ENCODE measurements at places on chromosomes 4 and X.
A peak's percentile ranks its signal among the peaks of the same experiment; 100 is the strongest.

DNA sequence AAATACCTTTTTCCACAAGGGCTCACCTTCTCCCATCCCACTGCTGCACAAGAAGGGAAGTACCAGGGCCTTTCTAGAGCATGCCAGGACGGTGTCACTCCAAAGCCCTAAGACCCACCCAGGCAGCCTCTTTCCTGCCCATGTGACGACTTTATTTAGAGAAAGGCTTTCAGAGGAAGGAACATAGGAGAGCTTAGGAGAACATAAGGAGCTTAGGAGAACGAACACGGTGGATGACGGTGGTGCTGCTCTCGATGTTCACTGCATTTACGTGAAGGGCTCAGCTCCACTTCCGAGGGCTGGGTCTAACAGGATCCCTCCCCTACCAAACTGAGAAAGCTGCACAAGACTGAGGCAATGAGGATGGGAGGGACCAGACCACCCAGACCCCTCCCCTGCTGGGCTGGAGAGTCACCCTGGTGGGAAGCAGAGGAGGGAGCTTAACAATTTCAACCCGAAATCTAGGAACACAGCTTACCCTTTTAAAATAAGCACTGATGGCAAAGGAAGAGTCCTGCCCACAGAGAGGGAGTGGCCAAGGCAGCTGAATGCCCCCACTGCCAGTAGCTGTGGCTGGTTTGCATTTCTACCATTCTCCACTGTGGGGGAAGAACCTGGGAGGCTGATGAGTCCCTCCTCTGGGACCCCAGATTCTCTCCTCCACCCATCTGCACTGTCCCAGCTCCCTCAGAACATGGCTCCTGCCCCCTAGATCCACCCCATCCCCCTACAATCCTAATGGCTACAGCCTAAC, 29.8 kb downstream of the ZFYVE28 start:
- no peak for DNase-seq

- no peak for DNase-seq
Measured at GRCh38 chr4:109947457-109947856, 34.8 kb downstream of the EGF start.

DNA sequence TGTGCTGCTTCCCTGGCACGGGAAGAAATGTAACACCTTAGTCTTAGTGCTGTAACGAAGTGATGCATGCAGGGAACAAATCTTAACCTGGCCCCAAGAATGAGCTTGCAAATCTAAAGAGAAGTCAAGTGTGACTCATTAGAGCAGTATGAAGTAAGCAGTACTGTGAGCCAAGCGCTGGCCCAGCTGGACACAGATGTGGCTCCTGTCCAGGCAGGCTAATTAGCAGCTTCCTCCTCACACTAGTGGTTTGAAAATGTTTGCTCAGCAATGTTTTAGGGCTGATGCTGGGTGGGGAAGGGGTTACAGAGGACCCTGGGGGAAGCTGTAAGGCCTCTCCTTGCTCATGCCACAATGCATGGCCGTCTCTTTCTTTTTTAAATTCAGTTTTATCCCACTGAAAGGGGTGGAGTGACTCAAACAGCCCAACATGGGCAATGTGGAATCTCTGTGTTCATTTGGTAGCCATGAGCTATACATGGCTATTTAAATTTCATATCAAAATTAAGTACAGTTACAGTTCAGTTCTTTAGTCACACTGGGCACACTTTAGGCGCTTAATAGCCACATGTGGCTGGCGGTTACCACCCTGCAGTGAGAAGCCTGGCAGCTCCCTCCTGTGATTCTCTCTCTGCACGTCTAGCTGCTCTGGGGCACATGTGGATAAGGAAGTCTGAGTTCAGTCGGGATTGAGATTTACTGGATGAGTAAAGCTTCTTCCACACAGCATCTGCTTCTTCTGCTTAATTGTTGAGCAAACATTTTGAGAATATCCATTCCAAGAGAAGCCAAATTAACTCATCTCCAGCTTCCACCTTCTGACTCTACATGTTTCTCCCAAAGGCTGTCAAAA, 48.8 kb downstream of the MAP7D2 start:
- DNase-seq: no peak

- DNase-seq: peak; percentile 92
Measured at GRCh38 chr4:6574747-6575502, at the start of gene MAN2B2. TSS of gene MAN2B2 (plus strand) at chr4:6575189. CDS start at chr4:6575211, 22 bp downstream.

DNA sequence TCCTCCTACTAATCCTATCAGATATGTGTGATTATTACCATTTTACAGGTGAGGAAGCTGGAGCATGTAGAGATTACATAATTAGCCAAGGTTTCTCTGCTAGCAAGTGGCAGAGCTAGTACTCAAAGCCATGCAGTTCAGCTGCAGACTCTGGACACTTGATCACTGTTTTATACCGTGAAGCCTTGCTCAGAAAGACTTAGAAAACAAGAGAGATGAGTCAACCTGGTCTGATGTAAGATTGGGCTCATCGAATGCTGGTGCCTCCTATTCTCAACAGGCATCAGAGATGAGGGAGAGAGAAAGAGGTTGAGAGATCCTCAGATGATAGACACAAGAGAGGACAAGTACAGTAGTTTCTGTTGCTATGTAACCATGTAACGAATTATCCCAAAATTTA, 19.0 kb upstream of the PDE5A start:
- DNase-seq: no peak

DNA sequence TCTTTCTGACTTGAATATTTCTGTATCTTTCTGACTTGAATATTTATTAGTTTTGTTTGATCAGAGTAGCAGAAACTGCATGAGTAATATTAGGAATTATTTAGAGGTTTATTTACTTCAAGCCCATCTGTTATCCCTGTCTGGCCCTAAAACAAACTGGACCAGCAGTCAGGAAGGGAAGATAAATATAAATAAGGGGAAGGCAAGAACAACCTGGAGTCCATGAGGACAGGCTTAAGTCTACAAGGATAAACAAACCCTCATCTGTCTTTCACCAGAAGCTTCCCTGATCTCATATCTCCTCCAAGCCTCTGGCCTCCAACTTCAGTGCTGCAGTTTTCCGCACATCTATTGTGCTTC, 524.9 kb downstream of the CENPC start:
- no peak for DNase-seq

DNA sequence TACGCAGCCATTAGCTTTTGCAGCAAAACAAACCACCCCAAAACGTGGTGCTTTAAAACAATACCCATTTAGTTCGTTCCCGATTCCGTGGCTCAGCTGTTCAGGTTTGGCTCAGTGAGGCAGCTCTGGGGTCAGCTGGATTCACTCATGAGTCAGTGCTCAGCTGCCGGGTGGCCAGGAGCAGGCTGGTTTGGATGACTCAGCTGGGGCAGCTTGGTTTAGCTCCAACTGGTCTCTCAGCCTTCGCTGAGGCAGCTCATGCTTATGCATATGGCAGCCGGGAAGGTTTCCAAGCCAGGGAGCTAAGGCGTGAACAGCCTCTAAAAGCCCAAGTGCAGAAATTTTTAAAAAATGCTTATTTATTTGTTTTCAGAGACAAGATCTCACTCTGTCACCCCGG, 13.3 kb upstream of the CD99 start:
- no peak for DNase-seq

- no peak for DNase-seq
Measured at GRCh38 chrX:11704725-11705495, 39.2 kb upstream of the ARHGAP6 start.

DNA sequence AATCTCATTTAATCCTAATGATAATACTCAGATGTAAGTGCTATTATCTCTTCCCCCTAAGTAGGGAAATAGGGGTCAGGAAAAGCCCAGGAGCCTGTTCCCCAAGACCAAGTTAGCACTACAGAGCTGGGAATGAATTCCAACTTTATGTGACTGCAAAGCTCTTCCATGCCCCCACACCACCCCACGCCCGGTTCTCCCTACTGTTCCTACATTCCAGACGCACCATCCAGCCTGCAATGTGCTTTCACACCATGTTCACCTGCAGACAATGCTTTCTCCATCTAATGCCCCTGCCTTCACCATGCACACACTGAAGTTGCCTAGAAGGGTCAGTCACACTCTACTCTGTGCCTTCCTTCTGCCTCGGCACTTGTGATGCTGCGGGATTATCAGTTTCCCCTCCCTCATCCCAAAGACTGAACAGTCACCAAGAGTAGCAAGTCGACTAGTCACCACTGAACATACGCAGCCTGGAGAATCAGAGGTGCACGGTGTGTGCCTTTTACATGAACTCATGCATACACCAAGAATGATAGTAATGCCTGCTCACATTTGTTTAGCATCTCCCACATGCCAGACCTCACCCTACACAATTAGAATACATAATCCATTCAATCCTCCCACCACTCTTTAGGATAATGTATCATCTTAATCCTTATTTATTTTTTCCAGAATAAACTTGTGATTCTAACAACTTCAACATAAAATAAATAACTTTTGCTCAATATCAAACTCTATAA, 14.2 kb downstream of the SORBS2 start:
- DNase-seq: no peak

DNA sequence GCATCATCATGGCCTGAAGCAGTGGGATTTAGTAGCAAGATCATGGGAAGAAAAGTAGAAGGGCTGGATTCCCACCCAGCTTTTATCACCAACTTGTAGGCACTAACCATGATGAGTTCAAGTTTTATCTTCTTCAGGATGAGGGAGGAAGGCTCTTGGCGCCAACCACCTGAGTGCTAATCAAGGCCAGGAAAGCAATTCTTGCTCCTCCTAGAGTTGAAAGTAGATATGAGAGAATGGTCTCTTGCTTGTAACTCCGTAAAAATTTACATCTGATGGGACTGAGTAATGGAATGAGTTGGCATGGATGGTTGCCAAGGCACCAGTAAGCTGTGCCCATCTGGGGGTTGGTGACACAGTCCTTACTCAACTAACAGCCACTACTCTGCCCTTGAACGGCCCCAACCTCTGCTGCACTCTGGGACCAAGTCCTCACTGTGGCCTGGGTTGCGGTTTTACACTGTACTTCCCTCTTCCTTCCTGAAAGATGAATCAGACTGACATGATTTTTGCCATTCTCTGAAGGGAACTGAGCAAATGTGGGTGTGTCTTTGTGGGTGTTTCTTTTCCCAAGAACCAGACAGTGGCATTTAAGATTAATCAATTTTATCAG, 39.4 kb upstream of the NDP start:
- DNase-seq: no peak

DNA sequence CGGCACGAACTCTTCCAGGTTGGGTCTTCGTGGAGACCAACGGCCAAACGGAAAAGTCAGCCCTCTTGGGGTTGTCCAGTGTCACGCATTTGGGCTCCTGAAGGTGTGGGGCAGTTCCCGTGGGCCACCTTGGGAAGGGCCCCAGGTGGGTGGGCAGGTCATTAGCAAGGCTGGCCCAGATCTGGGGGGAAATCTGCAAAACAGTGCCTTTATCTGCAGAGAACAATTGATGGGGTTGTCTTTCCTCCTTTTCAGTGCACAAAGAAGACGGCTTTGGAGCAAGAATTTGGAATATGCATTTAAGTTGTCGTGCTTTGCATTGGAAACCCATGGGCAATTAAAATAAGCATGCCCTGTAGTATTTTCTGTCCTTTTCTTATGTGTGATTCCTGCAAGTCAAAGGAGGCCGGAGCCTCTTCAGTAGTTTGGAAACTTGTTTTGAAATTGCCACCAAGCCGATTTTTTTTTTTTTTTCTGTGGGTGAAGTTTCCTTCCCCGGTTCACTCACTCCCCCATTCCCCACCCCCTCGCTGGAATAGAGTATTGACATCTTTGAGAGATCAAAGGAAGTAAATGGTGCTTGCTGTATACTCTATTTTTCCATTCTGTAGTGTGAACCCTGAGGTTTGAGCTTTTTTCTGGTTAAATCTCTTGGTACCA, 9.8 kb downstream of the ZIC3 start:
- DNase-seq: no peak

GRCh38 chr4:69974631-69975030, 9.1 kb upstream of the CSN2 start:
- DNase-seq: no peak

GRCh38 chr4:17561195-17561909, 15.6 kb upstream of the LAP3 start:
- no peak for DNase-seq

DNA sequence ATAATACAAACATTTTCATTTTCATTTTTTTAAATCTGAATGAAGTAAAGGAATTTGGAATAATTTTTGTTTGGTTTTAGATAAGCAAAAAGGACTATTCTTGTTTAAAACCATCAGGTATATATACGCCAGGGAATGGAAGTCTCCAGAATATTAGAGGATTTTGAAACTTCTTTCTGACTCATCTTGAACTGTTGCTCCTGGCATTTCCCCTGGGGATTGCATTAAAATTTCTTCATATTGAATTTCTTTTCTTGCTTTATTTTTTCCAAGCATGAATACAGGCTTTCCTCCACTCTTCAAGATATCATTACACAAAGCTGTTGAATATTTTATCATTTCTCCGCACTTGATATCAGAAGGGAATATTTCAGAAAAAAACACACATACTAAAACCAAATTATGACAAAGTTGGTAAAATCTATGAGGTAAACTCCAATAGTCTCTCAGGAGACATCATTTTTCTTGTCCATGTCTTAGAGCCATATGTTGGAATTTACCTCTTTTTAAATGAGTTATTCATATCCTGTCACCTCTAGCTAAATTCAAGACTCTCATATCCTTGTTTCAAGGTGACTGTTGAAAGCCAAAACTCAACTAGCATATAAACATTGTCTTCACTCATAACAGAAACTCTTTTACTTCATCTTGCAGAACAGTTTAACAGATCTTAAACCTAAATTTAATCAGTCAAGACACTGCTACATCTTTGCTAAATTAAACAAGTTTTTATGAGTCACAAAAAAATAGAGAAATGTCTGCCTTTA, 20.7 kb upstream of the CSN1S1 start:
- DNase-seq: no peak

- no peak for DNase-seq
Measured at GRCh38 chrX:2371026-2371711, 129.6 kb downstream of the DHRSX start.

- no peak for DNase-seq
Measured at GRCh38 chrX:138858438-138858837, 146.9 kb upstream of the FGF13 start.

DNA sequence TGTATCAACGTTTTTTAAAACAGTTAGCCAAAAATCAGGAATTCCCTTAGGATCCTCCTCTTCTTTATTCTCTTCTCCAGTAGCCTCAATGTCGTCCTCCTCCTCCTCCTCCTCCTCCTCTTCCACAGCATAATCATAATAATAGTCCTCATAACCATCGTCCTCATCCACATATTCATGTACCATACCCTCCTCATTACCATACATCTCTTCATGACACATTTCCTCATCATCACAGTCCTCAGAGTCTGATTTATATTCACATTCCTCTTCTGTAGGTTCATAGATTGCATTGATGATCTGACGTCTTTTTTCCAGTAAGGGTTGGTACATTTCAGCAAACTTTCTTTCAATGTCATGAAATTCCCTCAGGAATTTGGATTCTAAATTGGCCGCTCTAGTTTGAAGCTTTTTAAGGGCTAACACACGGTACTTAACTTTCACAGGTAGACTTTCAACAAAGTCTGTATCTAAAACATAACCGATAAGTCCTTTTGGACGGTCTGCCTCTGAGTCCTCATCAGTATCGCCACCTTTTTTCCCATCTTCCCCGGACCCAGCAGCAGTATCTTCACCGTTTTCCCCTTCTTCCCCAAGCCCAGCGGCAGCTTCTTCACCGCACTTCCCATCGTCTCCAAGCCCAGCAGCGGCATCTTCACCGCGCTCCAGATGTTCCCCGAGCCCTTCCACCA, 771 bp downstream of the NAP1L2 start:
- no peak for DNase-seq

GRCh38 chr4:158099686-158100085, 73.1 kb downstream of the GASK1B start:
- no peak for DNase-seq

GRCh38 chr4:63894161-63894560, 515.1 kb downstream of the TECRL start:
- no peak for DNase-seq
